ENCODE measurements at places on chromosomes 16 and 17.

GRCh38 chr17:74151551-74152315 is 51.7 kb upstream of the RPL38 start:
- no peak for DNase-seq

DNA sequence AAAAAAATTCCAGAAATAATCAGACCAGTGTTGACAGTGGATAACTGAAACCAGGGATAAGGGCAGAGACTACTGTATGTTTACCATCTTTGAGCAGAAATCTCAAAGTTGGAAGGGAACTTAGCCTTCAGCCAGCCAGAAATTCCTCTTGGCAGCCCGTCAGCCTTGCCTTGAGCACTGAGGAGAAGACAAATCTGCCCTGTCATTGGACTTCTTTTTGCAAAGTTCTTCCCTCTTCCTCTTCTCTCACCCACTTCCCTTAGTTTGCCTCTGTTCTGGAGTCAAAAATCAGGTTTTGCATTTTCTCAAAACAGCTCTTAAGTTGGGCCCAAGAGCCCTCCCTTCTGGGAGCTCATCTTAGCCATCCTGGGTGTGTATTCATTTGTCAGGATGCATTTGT is 6.2 kb downstream of the TUFM start:
- DNase-seq, result peak; percentile 23

DNA sequence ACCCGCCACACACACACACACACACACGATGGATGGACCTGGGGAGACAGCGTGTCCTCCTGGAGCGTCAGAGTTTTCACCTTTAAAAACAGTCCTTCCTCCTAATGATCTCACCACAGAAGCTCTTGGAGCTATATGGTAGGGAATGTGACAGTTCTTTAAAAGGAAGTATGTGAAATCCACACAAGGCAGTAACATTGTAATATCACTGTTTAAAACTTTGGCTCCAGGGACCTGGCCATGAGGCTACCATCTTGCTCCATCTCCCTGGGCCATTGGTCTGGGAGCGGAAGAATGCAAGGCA is 302.4 kb downstream of the SOX9 start:
- DNase-seq, result no peak

- DNase-seq, result no peak
Measured at GRCh38 chr17:69540356-69540755, 125.9 kb downstream of the MAP2K6 start.

- no peak for DNase-seq
Measured at GRCh38 chr16:63096857-63097256, 1060.6 kb upstream of the CDH8 start.

- DNase-seq, result no peak
Measured at GRCh38 chr17:44473367-44473766, 29.8 kb downstream of the GPATCH8 start.

DNA sequence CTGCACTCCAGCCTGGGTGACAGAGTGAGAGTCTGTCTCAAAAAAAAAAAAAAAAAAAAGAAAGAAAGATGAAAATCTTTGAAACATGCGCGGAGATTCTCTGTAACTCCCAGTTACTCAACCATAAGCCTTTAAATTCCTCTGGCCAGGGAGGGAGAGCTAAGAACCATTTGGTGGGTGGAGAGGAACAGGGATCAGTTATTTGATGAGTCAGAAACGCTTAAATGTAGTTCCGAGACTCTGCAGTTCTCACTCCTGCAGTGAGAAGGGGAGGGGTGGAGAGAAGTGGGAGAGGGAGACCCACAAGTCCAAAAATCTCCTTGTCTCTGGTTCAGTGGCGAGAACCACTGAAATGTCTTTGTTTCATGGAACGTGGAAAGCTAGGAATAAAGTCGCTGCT is 266.7 kb downstream of the SOX9 start:
- DNase-seq, result no peak

DNA sequence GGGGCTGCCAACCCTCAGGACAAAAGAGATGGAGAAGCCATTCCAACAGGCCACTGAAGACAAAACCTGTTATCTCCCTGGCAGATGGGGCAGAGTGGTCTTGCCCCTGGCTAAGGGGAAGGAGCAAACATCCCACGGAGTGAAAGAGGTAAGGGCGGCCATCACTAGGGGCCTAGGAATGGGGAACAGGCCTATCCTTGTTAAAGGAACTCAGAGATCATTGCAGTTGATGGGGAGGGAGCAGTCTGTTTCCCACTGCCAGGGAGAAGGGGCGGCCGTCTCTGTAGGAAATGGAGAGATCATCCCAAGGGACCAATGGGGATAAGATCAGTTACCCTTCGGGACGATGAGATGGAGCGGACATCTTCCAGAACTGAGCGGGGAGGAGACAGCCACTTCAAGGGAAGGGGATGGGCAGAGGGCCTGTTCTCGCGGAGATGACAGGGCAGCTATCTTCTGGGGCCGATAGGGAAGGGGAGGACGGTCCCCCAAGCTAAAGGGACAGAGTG is 581 bp upstream of the TMEM208 start:
- DNase-seq, result no peak

DNA sequence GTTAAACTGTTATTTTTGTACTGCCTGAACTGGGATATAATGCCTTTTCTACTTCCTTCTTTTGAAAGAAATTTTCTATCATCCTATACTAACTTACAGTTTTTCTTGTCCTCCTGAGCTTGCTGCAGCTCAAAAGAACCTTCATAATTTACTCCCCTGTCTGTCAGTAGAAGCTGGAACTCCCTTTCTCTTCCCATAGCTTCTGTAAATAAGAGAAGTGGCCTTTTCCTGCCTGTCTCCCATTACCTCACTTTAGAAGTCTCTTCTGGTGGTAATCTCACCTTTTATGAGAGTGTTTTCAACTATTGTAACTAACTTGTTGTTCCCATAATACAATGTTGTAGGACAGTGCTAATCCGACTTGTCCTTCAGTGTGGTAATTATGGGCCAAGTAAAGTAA is 246.7 kb upstream of the TBX2 start:
- DNase-seq, result no peak

DNA sequence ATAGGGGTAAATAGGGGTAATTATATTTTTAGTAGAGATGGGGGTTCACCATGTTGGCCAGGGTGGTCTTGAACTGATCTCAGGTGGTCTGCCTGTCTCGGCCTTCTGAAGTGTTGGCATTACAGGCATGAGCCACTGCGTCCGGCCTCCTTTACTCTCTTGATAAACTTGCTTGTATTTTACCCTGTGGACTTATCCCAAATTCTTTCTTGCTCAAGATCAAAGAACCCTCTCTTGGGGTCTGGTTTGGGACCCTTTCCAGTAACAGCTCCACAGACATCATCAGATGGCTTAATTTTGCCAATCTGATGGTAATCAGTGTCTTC is 5.6 kb upstream of the C1QTNF1 start:
- DNase-seq, result no peak

GRCh38 chr16:66850115-66850815 is 6.1 kb downstream of the CA7 start:
- DNase-seq, result no peak

GRCh38 chr17:69064476-69064875 is 3.7 kb upstream of the ABCA9 start:
- no peak for DNase-seq

GRCh38 chr17:75260641-75261335 is 618 bp downstream of the GGA3 start:
- no peak for DNase-seq

GRCh38 chr17:48915459-48916282 is 7.5 kb downstream of the UBE2Z start:
- no peak for DNase-seq

DNA sequence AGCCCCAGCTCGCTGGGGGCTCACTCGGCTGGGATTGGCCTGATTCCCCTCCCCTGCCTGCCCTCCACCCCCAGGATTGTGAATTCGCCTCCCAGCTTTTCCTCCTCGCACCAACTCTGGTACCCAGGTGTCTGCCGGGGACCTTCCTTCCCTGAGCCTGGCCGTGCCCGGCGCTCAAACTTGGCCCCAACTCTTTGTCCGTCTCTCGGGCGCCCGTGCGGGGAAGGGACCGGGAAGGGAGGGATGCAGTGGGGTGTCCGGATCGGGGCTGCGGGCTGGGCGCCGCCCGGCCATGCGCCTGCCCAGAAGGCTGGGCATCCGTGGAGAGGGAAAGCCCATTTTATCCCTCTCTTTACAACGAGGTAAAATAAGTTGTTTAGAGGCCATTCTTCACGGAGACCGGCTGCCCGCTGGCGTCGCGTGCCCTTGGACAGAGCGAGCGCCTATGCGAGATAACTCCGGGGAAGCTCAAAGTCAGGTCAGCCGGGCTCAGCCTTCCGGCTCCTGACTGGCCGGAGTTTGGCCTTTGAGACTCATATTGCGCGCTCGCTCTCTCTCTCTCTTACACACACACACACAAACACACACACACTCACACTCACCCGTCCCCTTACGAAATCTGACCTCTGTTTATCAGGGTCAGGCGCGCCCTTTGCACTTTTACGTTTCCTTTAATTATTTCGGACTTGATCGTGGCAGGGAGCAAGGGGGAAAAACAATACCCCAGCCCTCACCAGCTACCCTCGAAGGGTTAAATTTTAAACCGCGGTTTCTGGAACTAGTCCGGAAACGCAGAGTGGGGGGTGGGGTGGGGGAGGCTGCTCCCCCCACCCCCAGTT is 774 bp upstream of the MAF start:
- DNase-seq, result no peak

DNA sequence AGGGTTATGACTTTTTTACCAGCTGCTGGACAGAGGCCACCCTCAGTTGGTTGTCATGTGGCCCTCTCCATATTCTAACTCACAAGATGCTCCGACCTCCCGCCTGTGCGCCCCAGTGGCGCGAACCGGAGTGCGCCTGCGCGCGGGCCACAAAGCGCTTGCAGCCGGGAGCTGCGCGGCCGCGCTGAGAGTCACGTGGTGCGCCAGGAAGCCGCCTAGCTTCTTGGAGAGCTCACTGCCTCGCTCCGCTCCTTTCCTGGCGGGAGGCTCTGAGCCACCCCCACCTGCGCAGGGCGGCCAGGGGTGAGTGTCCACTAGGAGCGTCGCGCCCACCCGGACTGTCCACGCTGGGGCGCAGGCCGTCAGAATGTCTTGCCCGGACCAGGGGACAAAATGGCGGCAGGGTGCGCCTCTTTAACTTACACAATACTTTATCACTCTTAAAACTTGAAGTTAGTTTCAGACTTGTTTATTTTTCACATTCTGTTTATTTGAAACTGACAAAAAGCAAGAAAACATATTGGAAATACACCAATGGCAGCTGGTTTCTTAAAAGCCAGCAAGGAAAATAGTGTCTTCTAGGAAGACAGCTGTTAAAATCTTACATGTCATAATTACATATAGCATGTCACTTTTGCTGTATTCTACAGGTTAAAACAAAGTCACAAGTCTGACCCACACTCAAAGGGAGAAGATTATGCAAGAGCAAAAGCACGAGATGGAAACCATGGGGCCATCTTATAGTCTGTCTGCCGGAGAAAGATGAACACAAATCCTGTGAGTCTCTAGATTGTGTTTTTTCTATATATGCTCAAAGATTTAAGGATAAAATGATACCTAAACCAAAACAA is 357.9 kb downstream of the CNTNAP4 start:
- DNase-seq, result no peak

All from HL-60 (cell line).